Activated naive CD8-positive, alpha-beta T cell treated with anti-CD3 and anti-CD28 coated beads for 36 hours (primary cell): ENCODE measurements at places on chromosomes 16 and 17. TPM values are rescaled to one million over a fixed set of nuclear protein-coding genes. Genes with fewer than 3 reads are reported as not detected.

MAP1LC3B gene
- total RNA-seq, result 55.6 TPM

DNA sequence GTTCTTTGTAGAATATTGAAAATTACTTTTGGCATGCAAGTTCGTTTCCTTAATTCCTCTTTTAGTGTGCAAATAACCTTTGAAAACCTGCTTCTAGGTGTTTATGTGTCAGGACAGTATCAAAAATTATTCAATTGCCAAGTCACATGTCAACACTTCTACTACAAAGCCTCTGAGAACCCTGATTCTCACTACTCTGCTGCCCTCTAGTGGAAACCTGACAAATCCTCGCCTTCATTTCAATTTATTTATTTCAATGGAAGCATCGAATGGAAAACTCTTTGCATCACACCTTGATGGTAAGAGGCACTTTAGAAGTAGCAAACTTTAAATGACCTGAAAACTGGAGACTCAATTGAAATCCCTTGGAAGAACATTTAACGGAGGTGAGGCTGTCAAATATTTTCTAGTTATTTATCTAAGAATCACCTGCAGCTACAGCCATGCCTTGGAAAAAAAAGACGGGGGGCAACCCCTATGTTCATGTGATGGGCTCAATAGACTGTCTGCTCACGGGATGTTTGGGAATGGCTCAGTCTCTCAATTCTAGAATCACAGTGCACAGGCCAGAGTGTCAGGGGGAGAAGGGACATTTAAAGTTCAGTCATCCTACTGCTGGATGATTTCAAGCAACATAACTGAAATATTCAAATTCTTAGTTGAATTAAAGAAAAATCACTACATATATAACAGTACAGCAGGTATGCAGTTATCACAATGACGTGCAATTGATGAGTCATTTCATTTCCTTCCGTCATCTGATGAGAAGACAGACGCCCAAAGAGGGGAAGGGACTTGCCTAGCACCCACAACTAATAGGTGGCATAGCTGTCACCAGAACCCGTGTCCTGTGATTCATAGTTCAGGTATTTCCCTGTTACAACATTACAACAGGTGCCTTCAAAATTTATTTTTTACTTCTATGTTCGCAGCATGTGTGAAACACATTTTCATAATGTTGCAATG lies 563.9 kb downstream of the TOX3 start:
- DNase-seq, result peak; percentile 6

- no peak for DNase-seq
Observed at GRCh38 chr17:65568918-65569317, 7.5 kb upstream of the AXIN2 start.

TBC1D26 gene
- total RNA-seq, result 0.16 TPM

DNA sequence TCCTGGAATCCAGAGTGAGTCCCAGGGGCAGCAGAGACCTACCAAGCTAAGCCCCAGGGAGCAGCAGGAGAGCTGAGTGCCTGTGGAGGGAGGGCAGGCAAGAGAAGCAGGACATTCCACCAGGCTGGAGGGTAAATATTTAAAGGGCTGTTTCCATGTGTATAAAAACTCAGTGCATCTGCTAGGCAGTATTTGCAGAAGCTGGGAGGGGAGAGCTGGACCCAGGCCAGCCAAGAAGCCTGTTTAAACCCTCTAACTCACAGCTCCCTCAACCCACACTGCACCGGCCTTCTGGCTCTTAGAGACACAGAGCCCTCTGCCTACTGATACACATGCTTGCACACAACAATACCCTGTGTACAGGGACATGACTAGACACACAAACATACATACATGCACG lies 22.5 kb upstream of the TMEM132E start:
- DNase-seq, result no peak

DNA sequence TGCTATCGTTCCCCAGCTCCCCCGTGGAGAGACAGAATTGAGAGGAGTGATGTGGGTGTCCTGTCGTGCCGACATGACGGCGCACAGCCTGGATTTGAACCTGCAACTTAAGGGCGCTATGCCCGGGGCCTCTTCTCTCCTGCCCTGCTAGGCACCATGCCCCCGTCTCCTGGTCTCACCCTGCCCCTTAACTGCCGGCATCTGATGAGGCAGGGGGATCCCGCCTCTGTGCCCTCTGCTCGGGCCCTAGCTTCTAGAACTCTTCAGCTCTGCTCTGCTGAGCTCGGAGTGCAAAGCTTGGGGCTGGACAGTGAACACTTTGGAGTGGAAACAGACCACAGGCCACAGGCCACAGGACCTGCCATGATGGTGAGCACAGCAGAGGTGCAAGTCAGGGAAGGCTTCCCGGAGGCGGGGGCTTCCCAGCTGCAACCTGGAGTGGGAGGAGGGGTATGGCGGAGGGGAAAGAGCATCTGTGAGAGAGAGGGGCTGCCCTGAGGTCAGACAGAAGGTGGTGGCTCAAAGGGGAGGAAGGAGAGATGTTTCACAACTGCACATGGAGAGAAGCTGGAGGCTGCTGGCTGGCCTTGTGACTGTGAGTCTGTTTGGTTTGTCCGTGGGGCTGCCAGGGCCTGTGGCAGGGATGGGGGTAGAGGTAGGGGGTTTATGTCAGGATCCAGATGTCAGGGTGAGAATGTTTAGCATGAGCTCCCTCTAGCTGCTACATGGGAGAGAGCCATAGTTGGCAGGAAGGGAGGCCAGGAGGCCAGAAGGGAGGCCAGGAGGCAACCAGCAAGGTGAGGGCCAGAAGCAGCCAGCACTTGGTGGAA lies 107.8 kb downstream of the CRLF3 start:
- DNase-seq, result no peak

GRCh38 chr17:81635973-81636504 lies 873 bp downstream of the NPLOC4 start:
- DNase-seq, result no peak

GRCh38 chr17:81328489-81328888 lies 33.4 kb upstream of the SLC38A10 start:
- DNase-seq, result no peak

GRCh38 chr16:1958715-1959268 lies 546 bp upstream of the NDUFB10 start:
- DNase-seq, result no peak

GRCh38 chr16:1272453-1273198 lies 16.8 kb downstream of the TPSD1 start:
- no peak for DNase-seq

TP53TG3C gene
- not detected for total RNA-seq

DNA sequence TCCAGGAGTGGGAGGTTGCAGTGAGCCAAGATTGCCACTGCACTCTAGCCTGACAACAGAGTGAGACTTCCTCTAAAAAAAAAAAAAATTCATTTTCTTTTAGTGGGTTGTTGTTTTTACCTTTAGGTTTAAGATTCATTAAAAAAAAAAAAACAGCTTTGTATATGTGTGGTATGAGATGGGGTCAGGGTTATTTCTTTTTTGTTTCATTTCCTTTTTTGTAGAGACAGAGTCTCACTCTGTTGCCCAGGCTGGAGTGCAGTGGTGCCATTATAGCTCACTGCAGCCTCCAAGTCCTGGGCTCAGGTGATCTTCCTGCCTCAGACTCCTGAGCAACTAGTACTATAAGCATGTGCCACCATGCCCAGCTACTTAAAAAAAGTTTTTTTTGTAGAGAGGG lies 47.0 kb downstream of the BCAS3 start:
- no peak for DNase-seq

PIPOX gene
- total RNA-seq, result 2.0 TPM
